ENCODE measurements at places on chromosomes 16 and 17.
A peak's percentile ranks its signal among the peaks of the same experiment; 100 is the strongest.

- no peak for DNase-seq
These were observed 9.5 kb upstream of the OSGIN1 start for GRCh38 chr16:83943516-83944050.

DNA sequence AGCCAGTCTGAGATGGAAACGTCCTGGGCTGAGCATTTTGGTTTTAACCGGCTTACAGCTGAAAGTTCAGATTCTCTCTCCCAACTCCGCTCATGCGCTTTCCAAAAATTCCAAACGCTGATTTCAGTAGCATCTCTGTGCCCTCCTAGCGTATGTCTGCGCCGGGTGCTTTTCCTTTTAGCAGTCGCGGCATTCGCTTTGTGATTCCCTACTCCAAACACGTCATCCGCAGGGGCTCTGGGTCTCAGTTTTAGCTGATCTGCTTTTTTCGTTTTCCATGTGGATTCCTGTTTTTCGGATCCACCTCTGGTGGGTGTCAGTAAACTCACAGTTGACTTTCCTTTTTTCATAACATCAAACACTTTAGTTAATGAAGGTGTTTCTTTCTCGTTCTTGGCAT is 22.1 kb upstream of the TVP23A start:
- DNase-seq = no peak

DNA sequence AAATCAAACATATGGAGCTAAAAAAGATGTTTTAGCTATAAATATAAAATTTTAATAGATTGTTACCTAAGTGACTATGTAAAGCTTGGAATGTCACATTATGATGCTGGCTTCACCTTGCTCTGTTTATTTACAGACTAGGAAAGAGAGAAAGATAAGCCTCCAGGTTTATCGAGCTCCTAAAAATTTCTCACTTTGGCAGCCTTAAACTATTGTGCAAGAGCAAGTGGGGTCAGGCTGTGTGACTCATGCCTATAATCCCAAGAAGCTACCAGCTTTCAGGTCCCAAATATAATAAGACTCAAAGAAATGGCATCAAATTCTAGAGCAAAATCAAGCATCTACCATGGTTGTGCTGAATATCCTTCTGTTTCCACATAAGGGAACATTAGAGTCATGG is 34.3 kb upstream of the PRSS54 start:
- DNase-seq = no peak

GRCh38 chr16:1030473-1030901 is 42.1 kb upstream of the SSTR5 start:
- no peak for DNase-seq

DNA sequence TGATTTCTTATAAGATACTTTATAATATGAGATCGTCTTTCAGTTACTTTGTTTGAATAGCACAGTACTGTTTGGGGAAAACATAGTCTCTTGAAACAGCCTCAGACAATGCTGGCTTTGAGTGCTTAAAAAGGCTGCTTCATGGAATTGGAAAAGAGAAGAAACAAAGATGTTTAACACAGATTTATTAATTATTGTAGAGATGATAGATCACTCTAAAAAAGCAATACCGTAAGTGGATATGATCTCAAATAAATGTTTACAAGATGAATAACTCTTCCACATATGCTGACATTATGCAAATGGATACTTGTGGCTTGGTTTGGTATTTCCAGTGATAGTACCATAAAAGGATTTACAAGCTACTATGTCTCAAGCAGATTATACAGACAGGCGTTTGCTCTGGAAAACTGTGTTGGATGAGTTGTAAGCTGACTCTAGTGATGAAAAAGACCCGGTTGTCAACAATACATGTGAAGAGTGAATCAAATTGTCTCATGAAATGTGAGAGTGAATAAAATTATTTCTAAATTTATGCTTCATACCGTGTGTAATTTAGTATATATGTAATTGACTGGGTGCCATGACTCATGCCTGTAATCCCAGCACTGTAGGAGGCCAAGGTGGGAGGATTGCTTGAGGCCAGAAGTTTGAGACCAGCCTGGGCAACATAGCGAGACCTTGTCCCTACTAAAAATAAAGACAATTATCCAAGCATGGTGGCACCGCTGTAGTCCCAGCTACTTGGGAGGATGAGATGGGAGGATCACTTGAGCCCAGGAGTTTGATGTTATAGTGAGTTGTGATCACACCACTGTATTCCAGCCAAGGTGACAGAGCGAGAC is 105.4 kb downstream of the FTO start:
- no peak for DNase-seq

DNA sequence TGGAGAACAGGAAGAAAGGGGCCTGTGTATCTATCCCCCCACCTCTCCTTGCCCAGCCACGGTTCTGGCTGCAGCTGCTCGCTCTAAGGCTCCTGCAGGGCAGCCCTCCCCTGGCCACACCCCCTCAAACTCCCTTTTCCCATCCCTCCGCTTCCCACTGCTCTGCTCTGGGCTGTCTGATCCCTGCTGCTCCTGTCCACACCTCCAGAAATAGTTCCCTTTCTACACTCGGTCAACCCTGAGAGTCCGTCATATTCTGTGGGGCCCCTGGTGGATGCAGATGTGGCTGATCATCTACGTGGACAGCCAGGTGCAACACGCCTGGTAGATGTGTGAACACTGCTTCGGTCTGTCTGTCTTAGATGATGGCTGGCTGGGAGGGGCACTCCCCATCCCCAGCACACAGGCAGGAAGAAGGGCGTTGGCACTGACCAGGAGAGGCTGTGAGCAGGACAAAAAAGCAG is 19.3 kb upstream of the KRT19 start:
- DNase-seq = no peak

DNA sequence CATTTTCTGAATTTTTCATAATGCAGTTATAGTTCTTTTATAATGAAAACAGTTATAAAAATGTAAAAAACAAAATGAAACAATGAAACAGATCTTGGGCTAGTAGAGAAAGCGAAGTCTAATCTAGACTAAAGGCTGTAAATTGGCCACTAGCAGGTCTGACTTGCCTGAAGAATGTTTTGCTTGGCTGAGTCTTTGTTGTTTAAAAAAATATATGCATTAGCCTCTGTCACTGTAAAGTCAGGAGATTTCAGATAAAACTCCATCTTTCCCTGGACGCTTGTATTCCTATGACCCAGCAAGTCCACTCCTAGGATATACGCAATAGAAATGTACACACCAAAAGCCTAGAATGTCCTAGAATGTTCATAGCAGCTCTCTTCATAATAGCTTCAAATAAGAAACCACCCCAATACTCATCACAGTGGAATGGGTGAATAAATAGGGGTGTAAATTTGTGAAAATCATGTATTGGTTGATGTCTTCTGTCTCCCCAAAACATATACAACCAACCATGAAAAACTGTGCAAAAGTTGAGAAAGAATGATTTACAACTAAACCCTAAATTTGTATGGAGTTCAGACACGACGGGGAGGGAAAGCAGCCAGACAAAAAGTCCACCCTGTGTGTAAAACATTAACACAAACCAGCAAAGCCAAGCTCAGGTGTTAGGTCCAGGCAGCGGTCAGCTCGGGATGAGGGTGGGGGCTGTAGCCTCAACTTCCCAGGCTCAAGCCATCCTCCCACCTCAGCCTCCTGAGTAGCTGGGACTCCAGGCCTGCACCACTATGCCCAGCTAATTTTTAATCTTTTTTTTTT is 37.7 kb upstream of the MEAK7 start:
- DNase-seq = no peak

- DNase-seq = no peak
These were observed 82.1 kb downstream of the MSI2 start for GRCh38 chr17:57338257-57338914.

GRCh38 chr16:30901201-30902028 is 5.0 kb downstream of the CTF1 start:
- no peak for DNase-seq

- no peak for DNase-seq
These were observed 428 bp upstream of the TNFRSF13B start for GRCh38 chr17:16972346-16972745.

DNA sequence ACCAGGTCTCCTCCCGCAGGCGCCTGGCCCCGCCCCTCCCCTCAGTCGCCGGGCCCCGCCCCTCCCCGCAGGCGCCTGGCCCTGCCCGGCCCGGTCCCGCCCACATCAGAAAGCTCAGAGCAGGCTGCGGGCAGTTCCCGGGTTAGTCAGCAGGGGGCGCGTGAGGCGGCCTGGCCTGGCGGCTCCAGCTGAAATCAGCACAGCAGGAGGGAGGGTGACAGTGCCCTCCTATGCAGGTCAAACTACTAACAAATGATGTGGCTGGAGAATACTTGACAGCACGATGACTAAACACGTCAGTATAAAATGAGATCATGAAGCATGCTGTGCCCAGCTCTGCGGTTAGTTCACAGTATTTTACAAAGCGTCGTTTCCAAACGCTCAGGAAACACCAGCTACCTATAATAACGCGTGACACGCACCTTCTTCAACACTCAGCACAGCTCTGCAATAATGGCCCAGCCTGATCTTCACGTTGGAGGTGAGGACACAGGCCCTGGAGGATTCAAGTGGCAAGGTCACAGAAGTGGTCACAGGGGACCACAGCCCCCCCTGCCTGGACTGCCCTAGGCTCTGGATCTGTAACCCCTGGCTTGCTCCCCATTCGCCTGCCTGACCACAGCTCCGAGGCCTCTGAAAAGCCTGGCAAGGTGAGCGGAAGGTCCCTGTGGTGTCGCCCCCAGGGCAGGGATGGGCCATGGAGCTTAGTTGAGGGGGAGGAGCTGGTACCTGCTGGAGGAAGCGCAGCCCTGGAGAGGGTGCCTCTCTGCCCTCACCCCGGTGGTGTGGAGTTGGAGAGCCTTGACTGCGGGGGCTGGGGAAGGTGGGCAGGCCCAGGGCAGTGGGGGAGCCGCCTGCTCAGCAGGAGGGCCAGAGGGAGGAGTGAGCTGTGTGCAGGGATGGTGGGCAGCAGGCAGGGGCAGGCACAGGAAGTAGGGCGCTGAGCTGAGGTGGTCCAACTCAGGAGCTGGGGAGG is 81.2 kb downstream of the KCNJ12 start:
- DNase-seq = peak; percentile 86

DNA sequence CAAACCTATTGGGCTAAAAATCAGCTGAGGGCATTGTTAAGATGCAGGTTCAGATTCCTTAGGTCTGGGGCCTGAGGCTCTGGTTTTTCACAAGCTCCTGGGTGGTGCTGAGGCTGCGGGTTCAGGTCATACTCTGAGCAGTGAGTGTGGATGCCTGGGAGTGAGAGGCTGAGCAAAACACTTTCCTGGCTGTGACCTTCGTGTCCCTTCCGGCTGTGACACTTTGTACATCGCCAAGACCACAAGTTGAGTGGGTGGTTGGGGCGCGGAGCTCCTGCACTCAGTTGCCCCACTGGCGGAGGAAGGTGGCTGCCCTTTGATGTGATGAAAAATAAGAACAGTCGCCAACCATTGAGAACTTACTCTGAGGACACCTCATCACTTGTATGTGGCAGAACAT is 24.8 kb downstream of the CCR7 start:
- DNase-seq = peak; percentile 49

GRCh38 chr17:77884019-77884418 is 74.5 kb upstream of the TNRC6C start:
- no peak for DNase-seq

DNA sequence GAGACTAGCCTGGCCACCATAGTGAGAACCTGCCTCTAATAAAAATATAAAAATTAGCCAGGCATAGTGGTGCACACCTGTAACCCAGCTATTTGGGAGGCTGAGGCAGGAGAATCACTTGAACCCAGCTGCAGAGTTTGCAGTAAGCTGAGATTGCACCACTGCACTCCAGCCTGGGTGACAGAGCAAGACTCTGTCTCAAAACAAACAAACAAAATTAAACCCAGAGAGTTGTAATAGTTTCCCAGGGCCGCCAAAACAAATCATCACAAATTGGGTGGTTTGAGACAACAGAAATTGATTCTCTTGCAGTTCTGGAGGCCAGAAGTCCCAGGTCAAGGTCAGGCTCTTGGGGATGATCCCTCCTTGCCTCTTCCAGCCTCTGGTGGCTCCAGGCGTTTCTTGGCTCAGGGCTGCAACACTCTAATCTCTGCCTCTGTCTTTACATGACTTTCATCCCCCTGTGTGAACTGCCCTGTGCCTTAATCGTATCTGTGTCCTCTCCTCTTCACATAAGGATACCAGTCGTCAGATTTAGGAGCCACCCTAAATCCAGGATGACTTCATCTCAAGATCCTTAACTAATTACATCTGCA is 100.3 kb upstream of the NOL11 start:
- no peak for DNase-seq

DNA sequence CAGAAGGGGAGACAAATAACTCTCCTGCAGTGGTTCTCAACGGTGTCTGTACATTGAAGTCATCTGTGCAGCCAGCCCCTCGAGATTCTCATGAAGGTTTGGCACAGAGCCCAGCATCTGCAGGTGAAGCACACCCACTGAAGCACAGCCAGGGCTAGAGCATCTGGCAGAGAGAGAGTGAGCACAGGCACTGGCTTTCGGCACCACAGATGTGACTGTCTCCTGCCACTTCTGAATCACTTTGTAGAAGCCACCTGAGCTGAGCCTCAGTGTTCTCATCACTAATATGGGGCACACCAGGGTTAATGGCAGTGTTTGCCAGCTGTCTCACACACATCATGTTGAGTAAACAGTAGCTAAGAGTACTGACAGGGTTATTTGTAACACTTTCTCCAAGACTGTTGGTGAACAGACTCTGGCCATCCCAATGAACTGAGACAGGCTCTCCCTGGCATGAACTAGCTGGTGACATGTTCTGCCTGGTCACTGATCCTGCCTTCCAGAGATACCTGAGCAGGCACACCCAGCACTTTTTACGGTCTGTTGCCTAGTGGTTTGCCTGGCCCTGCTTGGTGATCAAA is 10.9 kb downstream of the HSPB9 start:
- DNase-seq = peak; percentile 15

GRCh38 chr16:49365711-49366509 is 7.7 kb upstream of the C16orf78 start:
- no peak for DNase-seq

DNA sequence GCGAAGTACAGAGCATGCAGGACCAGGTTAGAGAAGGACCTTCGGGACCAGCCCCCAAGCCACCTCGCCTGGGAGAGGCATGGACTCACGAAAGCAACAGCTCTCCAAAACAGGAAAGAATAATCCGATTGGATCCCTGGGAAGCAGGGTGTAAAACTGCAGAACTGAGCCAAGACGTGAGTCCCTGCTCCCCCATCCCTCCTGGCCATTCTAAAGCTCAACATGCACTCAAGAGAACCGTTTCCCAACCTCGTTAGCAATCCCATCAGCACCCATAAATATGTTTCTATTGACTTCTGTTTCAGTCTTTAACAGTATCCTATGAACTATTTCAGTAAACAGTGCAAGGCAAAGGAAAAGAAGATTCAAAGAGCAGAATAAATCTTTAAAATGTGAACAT is 167.0 kb downstream of the COPRS start:
- no peak for DNase-seq

DNA sequence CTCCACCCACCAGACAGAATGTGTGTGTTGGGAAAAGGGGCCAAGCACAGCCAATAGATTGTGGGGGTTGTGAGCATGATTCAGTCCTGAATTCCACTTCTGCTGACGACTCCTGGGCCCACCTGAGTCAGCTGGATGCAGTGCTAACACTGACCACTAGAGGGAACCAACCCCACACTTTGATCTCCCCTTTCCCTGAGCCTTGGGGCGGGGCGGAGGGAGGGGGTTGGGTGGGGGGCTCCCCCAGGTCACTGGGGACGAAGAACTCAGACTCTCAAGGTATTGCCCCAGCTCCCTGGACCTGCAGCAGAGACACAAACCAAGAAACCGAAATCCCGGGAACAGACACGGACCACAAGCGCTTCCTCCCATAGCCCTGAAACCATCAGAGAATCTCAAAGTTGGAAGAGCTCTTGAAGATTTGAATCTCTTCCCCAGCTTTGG is 621 bp upstream of the CSHL1 start:
- DNase-seq = peak; percentile 36
